ENCODE measurements at places on chromosomes 7 and 10.

GRCh38 chr10:112716076-112716475, 234.0 kb upstream of the TCF7L2 start:
- no peak for DNase-seq

- DNase-seq: no peak
Measured at GRCh38 chr10:23198610-23198939, 6.5 kb downstream of the PTF1A start.

- no peak for DNase-seq
Measured at GRCh38 chr10:18822156-18822555, 162.9 kb downstream of the ARL5B start.

GRCh38 chr10:82397854-82398253, 522.9 kb downstream of the NRG3 start:
- no peak for DNase-seq

- DNase-seq: no peak
Measured at GRCh38 chr7:137625197-137625596, 221.6 kb downstream of the DGKI start.

GRCh38 chr10:5507649-5508131, 8.3 kb upstream of the CALML5 start:
- DNase-seq: no peak

DNA sequence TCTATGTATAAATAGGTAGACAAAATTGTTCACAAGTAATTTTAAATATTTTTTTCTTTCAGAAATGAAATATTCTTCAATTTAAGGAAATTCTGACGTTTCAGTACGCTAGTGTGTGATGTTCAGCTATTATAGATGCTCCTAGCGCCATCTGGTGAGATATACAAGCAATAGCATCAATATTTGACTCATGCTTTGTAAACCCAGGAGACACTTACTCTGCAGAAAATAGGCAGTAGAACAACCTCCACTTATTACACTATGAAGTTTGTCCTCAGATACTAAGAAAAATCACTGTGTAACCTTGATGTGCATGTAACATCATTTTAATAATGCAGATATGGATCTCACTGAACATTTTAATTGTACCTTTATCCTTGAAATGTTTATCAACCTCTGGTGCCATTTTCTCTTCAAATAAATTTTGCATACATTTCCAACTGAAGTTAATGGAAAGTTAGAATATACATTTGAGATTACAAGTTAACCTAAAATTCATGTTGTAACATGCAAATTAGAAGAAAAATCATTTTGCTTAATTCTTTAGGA, 151.5 kb upstream of the FAM3C start:
- DNase-seq: peak; percentile 79

- no peak for DNase-seq
Measured at GRCh38 chr7:129134356-129134987, 10.0 kb upstream of the TSPAN33 start.

- no peak for DNase-seq
Measured at GRCh38 chr10:93413252-93413689, 68.9 kb downstream of the MYOF start.

- DNase-seq: no peak
Measured at GRCh38 chr7:91137788-91138368, 126.4 kb upstream of the FZD1 start.

DNA sequence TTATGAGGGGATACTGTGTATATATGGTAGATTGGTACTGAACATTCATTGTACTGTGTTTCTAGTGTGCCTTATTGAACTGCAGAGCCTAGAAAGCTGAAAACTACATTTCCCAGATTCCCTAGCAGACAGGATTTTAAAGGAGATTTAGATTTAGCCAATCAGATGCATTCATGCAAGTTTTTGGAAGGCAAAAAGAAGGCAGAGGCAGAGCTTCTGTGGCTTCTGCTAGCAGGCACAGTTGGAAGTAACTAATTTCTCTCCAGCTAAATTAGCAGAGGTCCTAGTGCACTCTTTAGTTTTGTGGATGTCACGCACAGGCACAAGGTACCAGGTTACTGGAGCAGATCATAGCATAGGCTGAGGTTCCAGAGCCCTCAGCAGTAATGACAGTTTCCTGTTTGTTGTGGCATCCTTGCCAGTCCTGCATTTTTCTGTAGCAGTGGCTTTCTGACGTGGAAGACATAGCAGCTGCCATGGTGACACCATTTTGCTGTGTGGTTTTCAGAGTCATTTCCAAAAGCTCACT, 83.7 kb upstream of the CCDC71L start:
- no peak for DNase-seq

- DNase-seq: no peak
Measured at GRCh38 chr7:70028620-70029019, 430.3 kb downstream of the AUTS2 start.

DNA sequence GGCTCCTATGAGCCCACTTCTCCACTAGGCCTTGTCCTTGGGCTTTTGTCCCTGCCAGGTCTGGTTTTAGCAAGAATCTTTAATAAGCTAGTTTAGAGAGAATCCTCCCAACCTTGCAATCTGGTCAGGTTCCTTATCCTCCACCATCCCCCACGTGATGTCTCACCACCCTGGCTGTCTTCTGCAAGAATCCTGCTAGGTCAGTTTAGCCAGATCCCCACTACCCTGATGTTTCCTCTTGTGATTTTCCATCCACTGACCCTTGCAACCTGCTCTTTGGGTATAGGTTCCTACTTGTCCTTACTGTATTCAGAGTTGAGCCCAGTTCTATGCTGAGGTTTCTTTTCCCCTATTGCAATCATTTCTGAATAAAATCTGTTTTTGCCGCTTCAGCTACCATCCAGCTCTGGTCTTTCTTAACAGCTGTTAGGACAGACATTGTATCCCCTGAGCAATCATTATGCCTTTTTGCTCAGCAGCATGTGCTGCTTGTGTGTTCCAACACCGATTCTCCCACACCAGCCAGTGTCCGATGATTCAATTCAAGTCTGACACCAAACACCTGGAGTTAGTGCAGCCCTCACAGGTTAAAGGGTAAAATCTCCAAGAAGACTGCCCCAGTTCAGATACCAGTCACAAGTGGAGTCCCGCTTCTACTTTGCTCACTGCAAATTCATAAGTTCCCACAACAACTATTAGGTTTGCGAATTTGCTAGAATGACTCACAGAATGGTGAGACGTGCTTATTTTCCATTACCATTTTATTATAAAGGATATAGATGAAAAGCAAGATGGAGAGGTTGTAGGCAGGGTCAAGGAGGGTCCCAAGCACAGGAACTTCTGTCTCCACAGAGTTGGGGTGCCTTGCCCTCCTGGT, 62.2 kb upstream of the ADCY1 start:
- no peak for DNase-seq

GRCh38 chr7:1061180-1061579, 16.8 kb downstream of the GPR146 start:
- DNase-seq: no peak

- no peak for DNase-seq
Measured at GRCh38 chr10:129614341-129614740, 147.3 kb downstream of the MGMT start.

DNA sequence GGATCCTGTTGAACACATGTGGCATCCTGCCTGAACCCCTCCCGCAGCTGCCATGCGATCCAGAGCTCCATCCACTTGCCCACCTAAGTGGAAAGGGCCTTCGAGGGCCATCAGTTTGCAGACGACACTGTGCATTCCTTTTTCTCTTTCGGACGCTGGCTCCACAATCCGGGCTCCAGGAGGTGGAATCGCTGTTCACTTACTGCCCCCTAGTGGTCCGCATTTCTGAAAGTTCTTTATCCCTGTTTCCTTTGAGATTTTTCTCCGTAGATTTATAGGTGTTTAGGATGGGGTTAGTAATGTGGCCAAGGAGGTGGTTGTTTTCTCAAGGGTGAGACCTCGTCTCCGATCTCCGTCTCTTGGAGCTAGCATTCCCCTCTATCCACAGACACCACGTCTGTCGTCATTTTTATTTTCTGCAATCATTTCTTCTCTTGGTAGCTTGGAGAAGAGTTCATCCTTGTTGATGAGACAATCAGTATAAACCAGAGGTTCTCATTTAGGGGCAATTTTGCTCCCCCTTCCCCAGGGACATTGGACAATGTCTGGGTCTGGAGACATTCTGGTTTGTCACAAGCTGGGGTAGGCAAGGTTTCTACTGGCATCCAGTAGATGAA, 204.6 kb downstream of the ARHGAP21 start:
- DNase-seq: peak; percentile 38

GRCh38 chr7:107430057-107430456, 39.8 kb upstream of the GPR22 start:
- no peak for DNase-seq

- no peak for DNase-seq
Measured at GRCh38 chr7:15594461-15594860, 32.6 kb upstream of the AGMO start.

DNA sequence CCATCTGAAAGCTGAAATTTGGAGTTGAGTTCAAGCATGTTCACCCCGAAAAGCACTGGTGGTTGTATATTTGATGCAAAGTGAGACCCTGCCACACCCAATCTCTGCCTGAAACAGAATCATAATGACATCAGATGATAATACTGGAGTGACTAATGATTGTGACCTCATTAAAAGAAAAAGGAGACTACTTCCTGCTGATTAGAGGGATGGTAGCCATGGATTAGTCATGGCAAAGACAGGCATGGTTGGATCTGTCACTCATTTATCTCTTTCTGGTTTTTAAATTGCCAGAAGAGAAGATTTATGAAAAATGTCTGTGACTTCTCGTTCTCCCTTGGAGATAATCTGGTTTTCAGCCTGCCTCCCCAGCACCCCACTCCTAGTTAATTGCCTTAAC, 101.2 kb downstream of the BAMBI start:
- no peak for DNase-seq

- DNase-seq: peak; percentile 75
Measured at GRCh38 chr10:114504769-114505579, 100.7 kb upstream of the AFAP1L2 start.

- DNase-seq: no peak
Measured at GRCh38 chr7:36015733-36016132, 137.3 kb upstream of the EEPD1 start.

DNA sequence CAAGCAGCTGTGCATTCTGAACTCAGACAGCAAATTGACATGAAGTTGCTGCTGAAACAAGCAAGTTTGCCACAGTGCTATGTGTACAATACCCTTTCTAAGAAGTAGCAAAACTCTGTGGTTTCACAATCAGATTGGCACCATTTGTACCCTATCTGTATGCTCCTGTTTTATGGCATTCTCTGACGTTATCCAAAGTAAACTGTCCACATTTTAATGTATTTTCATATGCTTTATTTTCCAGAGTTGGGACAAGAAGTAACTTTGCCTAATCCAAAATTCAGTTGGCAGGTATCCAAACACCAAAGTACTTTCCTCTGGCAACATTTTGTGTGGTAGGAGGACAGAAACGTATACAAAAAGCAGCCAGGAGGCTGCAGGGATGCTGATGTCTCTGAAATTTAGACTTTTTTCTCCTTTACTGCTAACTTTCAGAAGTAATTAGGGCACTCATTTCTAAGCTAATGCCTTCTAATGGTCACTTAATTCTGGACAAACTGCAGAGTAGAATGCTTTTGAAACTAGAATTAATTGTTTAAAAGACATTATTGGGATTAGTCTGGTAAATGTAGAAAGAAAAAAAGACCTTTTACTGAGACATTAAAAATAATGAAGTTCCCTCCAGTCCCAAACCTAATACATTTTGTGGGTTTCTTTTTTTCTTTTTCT, 414.7 kb upstream of the NRP1 start:
- DNase-seq: no peak

All from foreskin fibroblast (primary cell).